ENCODE measurements at places on chromosomes 16 and 17. TPM values are rescaled to one million over a fixed set of nuclear protein-coding genes. Genes with fewer than 3 reads are reported as not detected.

CD300LF gene
- total RNA-seq, result 0.62 TPM

NPIPA1 gene
- 141 TPM for total RNA-seq

ABCC11 gene
- not detected for total RNA-seq

CYLD gene
- total RNA-seq, result 355 TPM

KRT32 gene
- not detected for total RNA-seq

AURKB gene
- total RNA-seq, result 1.3 TPM

DNAAF8 gene
- total RNA-seq, result 0.27 TPM

NPIPB6 gene
- 4.0 TPM for total RNA-seq

RHBDF1 gene
- not detected for total RNA-seq

TERB1 gene
- total RNA-seq, result not detected

SOST gene
- not detected for total RNA-seq

EIF3CL gene
- total RNA-seq, result 23.3 TPM

DHRS13 gene
- 30.4 TPM for total RNA-seq

TPSB2 gene
- not detected for total RNA-seq

Measured in naive thymus-derived CD4-positive, alpha-beta T cell (primary cell).